ENCODE measurements at places on chromosomes 3 and 15.

GRCh38 chr15:27059610-27060202 lies 88.7 kb downstream of the GABRG3 start:
- DNase-seq, result peak; percentile 30

GRCh38 chr3:183386651-183387050 lies 41.8 kb downstream of the MCF2L2 start:
- no peak for DNase-seq

- DNase-seq, result no peak
Observed at GRCh38 chr3:2454865-2455264, 356.2 kb downstream of the CNTN4 start.

- DNase-seq, result no peak
Observed at GRCh38 chr15:58918239-58918638, 15.2 kb downstream of the SLTM start.

GRCh38 chr15:90291679-90292356 lies 26.3 kb downstream of the NGRN start:
- no peak for DNase-seq

DNA sequence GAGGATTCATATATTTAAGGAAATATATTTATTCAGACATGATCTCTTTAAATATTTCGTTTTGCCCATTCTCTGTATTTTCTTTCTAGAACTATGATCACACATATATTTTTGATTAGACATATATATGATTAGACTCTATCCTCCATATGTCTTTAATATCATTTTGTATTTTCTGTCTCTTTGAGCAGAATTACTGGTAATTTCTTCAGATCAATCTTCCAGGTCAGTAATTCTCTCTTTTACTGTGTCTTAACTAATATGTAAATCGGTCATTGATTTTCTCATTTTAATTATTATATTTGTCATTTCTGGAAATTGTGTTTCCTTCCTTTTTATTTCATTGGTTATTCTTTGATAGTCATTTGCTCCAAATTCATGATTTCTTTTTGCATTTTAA lies 586.2 kb downstream of the NR2F2 start:
- no peak for DNase-seq

Data from astrocyte of the spinal cord (primary cell).